ENCODE measurements at places on chromosomes 16 and 17.

DNA sequence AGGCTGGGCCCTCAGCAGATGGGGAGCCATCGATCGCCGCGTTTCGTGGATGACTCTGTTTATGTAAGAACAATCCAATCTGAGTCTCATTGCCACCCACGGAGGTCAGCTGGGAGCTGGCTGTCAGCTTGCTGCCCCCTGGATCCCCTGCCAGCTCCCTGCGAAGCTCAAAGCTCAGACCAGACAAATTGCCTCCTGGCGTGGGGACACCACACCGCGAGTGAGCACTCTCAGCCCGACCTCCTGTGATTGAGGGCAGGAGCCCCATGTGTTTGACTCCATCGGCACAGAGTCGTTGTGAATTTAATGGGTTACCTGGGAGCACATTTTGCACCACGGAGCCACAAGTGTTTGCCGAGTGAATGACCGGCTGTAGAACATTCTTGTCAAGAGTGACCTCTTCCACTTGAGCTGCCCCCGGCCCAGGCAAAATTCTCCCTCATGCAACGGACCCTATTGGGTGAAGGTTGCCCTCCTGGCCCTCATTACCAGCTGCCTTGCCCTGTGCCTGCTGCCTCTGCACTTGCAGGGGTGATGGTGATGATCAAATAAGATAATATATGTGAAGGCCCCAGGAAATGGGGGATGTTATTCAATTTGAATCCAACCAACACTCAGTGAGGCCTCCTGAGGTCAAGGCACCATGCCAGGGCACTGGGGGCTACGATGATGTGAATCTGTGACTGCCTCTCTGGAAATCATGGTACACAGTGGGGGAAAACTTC, 7.6 kb upstream of the GFAP start:
- DNase-seq, result no peak

DNA sequence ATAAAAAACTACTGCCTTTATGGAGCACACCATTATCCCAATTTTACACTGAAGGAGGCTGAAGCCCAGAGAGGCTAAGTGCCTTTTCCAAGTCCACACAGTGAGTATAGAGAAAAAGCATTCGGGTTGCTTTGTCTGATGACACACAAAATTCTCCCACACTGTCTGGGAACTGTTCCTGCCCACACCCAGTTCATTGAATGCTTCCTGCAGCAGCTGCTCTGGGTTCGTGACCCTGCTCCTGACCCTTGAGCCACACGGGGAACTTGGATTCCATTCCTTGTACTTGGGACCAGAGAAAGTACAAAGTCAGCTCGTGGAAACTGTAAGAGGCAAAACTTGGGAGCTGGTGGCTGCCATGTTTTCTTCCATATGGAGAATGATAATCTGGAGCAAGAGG, 57.9 kb downstream of the AKAP1 start:
- DNase-seq, result peak; percentile 48

GRCh38 chr17:19388791-19389785, 2.1 kb upstream of the MFAP4 start:
- DNase-seq, result no peak

- DNase-seq, result peak; percentile 41
Measured at GRCh38 chr17:49497148-49498028, 2.3 kb downstream of the NGFR start.

GRCh38 chr16:88309908-88310265, 72.9 kb upstream of the ZNF469 start:
- DNase-seq, result no peak

GRCh38 chr17:77209330-77209748, 68.6 kb downstream of the SEC14L1 start:
- DNase-seq, result no peak

DNA sequence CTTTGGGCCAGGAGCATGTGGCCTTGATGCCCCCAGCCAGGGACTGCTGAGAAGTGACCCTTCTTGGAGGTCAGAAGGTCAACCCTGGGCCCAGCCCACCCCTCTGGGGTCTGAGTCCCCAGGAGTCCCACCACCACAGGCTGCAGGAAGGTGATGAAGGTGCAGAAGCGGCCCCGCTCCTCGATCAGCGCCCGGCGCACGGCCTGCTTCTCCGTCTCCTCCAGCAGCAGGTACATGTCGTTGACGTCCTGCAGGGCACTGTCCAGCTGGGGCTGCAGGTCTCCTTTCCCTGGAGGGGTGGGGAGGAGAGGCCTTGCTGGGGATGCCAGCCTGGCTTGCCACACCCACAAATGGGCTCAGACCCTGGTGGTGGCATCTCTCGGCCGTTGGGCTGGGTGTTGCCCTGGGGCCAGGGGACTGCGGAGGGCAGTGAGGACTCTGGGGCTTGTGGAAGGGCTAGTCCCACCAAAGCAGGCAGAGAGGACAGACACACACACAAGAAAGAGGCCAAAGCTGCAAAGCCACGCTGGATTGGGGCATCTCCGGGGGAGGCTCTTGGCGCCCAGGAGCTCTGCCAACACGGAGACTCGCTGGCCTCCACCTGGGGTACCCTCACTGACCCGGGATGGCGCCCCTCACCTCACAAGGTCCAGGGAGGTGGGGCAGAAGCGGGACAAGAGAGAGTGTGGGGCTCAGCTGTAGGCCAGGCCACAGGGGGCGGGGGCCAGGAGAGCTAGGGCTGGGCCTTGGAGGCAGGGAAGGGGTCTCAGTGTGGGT, 7.5 kb downstream of the MTSS2 start:
- DNase-seq, result no peak
